ENCODE measurements at places on chromosomes 1 and 21. TPM values are rescaled to one million over a fixed set of nuclear protein-coding genes. Genes with fewer than 3 reads are reported as not detected.

DNA sequence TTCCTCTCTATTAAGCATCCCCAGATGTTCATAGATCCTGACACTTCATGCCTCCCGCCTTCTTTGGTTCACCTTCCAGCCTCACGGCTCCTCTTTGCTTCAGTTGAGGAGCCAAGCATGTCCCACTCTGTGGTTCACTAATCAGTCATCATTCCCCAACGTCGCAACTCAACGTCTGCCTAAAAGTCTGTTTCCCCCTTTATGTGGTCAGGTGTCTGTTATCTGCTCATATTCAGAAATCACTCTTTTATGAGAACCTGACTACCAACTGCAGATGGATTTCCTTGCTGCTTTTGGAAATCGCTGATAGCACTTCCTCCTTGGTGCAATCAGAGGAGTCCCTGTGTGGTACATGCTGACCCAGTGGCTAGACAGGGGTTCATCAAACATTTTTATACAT is 94.1 kb upstream of the VANGL1 start:
- no peaks in the 10 kb centered on the region for H3K36me3 ChIP-seq
- peak; percentile 35 for DNase-seq
- no peak overlapping the region for H3K27ac ChIP-seq

DNA sequence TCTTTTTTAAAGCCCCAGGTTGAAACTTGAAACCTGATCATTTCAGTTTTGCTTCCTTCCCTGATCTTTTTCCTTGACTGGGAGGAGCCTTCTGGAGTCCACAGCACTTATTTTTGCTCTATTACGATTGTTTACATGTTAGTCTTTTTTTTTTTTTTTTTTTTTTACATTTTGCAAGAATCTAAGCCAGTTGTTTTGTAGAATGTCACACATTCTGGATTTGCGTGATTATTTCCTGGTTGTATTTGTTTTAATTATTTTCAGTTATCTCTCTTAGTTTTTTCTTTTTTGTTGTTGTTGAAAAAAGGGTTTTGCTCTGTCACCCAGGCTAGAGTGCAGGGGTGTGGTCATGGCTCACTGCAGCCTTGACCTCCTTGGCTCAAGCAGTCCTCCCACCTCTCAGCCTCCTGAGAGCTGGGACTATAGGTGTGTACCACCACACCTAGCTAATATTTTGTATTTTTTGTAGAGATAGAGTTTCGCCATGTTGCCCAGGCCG is 32.8 kb downstream of the OSBPL9 start:
- H3K27ac ChIP-seq = no peak overlapping the region
- no peak for DNase-seq
- no peaks in the 10 kb centered on the region for H3K36me3 ChIP-seq
- H3K27me3 ChIP-seq = no peaks in the 10 kb centered on the region
- no peaks in the 10 kb centered on the region for H3K4me1 ChIP-seq
- H3K4me3 ChIP-seq = no peak overlapping the region

DNA sequence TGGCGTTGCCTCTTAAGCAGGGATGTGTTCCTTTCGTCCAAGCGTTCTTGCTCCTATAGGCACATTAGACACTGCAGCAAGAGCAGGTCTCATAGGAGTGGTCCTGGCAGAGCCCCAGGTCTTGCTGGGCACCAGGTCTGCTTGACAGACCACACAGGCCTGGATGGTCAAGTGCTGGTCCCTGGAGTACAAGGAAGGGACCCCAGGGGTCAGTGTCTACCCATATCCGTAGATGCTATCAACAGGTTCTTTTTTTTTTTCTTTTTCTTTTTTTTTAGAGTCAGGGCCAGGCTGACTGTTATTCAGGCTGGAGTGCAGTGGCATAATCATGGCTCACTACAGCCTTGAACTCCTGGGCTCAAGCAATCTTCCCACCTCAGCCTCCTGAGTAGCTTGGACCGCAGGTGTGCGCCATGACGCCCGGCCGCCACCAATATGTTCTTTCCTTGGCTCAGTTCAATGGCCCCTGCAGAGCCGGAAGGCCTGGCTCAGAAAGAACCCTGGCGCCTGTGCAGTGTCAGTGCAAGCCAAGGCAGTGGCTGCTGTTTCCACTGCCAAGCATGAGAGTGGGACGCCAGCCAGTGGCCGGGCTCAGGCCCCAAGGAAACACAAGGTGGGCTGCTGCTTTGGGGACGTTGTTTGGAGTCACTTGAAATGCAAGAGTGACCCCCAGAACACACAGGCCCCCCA is 10.0 kb upstream of the TNFRSF8 start:
- H3K4me1 ChIP-seq = no peaks in the 10 kb centered on the region
- H3K4me3 ChIP-seq = no peak overlapping the region
- no peaks in the 10 kb centered on the region for H3K27me3 ChIP-seq
- DNase-seq = no peak
- H3K27ac ChIP-seq = no peak overlapping the region
- H3K36me3 ChIP-seq = no peaks in the 10 kb centered on the region

DNA sequence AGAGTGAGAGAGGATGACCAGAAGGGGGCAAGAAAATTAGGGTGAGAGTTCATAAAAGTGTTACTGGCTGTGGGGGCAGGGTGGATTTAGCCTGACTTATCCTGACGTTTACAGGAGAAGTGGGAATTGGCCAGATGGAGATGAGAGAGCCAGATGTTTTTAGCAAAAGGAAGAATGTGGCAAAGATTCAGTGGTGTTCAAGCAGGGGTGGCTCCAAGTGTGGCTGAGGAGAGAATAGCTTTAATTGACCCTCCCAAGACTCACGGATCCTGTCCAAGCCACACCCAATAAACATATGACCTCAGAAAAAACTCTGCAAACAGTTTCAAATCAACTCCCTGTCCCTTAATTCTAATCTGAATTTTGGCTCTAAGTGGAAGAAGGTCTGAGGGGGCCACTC is 35.2 kb upstream of the EDEM3 start:
- H3K36me3 ChIP-seq = no peaks in the 10 kb centered on the region
- H3K4me3 ChIP-seq = no peak overlapping the region
- no peaks in the 10 kb centered on the region for H3K27me3 ChIP-seq
- no peak overlapping the region for H3K27ac ChIP-seq
- no peaks in the 10 kb centered on the region for H3K4me1 ChIP-seq

- no peak overlapping the region for H3K4me3 ChIP-seq
- peaks cover 10% of the 10 kb centered on the region for H3K36me3 ChIP-seq
- peaks cover 11% of the 10 kb centered on the region for H3K4me1 ChIP-seq
- DNase-seq = no peak
Observed at GRCh38 chr1:44210595-44210994, 2.7 kb upstream of the DMAP1 start.

- H3K27me3 ChIP-seq = no peaks in the 10 kb centered on the region
- H3K36me3 ChIP-seq = no peaks in the 10 kb centered on the region
- peaks cover 88% of the 10 kb centered on the region for H3K4me1 ChIP-seq
- no peak overlapping the region for H3K4me3 ChIP-seq
- no peak for DNase-seq
Observed at GRCh38 chr1:24996983-24997893, 67.2 kb upstream of the RUNX3 start.

- no peak overlapping the region for H3K4me3 ChIP-seq
- H3K4me1 ChIP-seq = no peaks in the 10 kb centered on the region
- DNase-seq = no peak
- H3K27ac ChIP-seq = no peak overlapping the region
- H3K36me3 ChIP-seq = no peaks in the 10 kb centered on the region
Observed at GRCh38 chr21:39155578-39155977, 27.7 kb downstream of the PSMG1 start.

GRCh38 chr1:101112051-101112780 is 86.6 kb upstream of the DPH5 start:
- H3K27me3 ChIP-seq = no peaks in the 10 kb centered on the region
- peak overlapping the region; percentile 97 for H3K27ac ChIP-seq
- peak; percentile 52 for DNase-seq
- peaks cover 18% of the 10 kb centered on the region for H3K4me1 ChIP-seq

CYB561D1 gene
- polyA plus RNA-seq = 9.4 TPM

CLEC20A gene
- 0.39 TPM for polyA plus RNA-seq
